ENCODE measurements at places on chromosomes 11 and 22.
A peak's percentile ranks its signal among the peaks of the same experiment; 100 is the strongest.

- DNase-seq = no peak
These were observed 6.4 kb upstream of the MRPL48 start for GRCh38 chr11:73781303-73781702.

DNA sequence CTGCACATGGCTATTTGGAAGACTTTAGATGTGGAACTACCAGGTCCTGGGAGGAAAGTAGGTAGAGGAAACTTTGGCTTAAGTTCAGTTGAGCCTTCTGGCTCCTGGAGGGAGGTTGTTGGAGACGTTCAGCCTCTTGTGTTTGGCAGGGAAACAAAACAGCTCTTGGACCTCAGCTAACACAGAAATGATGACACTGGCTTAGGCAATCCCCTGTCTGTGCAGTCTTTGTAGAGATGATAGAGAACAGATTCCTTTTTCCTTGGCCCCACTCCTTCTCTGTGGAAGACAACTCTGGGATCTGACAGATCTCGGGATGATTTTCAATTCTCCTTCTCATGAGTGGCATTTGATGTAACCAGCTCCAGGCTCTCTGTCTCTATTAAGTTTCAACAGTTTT, 428.5 kb downstream of the TMEM135 start:
- no peak for DNase-seq

- no peak for DNase-seq
These were observed 585 bp downstream of the THYN1 start for GRCh38 chr11:134252346-134253187.

DNA sequence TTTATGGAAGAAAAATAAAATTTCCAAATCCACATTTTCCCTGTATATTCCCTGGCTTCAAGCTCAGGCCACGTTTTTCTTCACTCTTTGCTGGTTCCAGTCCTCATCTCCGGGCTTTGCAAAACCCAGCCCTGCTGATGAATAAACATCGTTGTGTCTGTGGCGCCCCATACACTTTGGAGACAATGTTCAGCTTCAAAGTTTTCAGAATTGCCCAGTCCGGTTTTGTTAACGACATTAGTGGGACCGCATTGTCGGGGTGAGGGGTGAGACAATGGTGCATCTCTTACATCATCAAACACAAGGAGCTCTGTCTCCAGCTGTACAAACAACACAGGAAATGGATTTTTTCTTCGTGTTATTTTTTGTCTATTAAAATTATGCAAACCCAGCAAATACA, 53.4 kb upstream of the HTATIP2 start:
- DNase-seq = peak; percentile 62

DNA sequence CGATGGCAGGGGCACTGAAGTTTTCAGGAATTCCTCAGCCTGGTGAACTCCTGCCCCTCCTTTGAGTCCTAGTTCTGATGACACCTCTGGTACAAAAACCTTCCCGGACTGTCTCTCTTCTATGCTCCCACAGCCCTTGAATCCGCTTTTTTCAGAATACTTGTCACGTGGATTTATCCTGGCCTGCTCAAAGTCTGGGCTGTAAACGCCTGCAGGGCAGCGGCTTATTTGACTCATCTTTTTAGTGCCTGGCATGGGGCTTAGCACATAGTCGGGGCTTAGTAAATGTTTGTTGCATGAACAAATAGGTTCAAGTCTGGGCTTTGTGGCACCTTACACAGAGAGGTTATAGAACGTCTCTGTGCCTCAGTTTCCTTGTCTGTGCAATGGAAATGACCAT, 13.4 kb upstream of the KCNJ11 start:
- no peak for DNase-seq

DNA sequence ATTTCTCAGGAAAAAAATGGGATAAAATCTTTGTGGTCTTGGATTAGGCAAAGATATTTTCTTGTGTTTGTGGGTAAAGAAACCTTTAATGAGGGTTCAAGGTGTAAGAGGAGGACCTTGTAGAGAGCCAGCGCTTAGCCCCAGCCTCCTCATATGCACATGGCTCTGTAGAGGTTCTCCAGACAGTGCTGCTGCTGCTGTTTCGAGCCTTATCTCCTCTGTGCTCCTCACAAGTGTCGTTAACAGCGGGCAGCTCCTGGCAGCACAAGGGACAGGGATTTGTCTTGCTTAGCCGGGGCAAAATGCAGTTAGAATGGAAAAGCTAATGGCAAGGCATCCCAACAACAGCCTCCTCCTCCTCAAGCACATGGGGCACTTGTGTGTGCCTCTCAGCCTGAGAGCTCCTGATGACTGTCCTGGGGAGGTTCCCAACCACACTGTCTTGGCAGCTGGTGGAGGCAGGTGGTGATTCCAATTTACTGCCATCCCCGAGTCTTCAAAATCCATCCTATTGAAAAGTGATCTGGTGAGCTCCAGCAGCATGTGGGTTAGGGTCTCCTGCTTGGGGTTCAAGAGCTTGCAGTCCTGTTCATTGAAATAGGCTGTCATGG, 7.6 kb upstream of the MSANTD2 start:
- no peak for DNase-seq

- DNase-seq = no peak
These were observed 191.7 kb downstream of the TBC1D22A start for GRCh38 chr22:46953968-46954765.

- no peak for DNase-seq
These were observed at the start of gene CABP2 for GRCh38 chr11:67522844-67523555. Gene CABP2 (minus strand): TSS chr11:67523446. CDS start chr11:67523326, 120 bp downstream.

DNA sequence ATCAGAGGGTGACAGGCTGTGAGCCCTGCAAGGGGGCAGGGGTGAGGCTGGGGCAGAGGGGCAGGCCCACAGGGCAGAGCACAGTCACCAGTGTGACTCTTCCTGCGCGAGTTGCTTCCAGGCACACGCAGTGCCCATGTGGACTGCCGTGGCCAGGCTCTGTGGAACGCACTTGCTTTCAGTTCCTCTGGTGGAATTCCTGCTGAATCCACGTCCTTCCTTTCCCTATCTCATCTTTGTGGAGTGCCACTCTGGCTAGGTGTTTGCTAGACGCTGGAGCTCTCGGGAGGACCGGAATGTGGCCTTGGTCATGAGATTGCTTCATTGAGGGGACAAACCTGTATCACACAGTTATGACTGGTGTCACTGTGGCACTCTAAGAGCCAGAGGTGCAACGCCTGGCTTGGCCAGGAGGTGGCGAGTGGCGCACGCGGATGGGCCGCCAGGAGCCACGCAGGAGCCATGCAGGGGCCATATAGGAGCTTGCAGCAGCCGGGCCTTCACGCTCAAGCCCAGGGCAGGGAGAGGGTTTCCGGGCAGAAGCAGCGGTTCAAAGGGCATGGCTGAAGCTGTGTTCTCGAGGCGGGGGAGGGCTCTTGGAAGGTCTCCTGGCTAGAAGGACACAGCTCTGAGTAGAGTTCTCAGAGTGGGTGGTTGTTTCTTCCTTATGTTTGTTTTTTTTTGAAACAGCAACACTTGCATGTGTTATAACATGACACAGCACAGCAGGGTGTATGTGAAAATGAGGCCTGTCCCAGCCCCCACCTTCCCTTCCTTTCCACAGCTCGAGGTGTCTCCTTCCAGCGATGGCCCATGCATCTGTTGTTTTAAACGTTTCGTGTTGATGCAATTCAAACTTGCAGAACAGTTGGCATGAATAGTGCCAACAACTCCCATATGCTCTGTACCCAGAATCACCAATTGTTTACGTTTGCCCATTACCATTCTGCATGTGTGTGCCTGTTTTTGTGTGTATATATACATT, 36.2 kb downstream of the TBC1D22A start:
- peak; percentile 82 for DNase-seq

- no peak for DNase-seq
These were observed 57.0 kb upstream of the PAK1 start for GRCh38 chr11:77530879-77531278.

GRCh38 chr11:8267831-8268529, 4.3 kb upstream of the LMO1 start:
- DNase-seq = no peak

DNA sequence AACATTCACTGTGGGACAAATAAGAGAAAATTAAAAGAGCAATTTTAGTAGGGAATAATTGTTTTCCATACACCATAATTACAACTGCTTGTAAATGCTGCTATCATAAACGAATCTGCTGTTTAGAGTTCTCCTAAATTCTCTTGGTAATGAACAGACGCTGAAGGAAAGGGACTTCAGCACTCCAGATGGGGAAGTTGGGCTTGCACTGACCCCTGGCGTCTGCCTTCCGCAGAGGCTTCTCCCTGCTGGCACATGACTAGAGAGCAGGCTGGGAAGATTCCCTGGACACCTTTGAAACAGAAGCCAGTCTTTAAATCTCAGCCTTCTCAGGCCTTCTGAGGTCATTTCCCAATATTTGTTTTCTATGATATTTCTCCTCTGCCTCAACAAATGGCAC, 84.1 kb downstream of the NXPE2 start:
- peak; percentile 61 for DNase-seq

DNA sequence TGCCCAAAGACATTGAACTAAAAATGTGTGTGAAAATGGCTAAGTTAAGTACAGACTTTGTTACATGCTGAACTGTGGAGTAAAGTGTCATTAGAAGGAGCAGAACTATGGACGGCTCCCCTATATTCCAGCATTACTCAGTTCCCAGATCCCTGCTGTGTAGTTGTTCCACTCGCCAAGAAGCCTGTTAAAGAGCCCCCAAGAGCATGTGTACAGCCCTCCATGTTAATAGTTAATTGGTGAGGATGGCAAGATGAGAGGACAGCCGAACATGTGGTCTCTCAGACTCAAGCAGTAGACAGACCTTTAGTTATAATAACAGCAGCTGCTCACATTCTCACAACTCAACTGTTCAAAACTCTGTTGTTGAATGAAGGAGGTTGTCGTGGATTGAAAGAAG, 127.4 kb downstream of the ELP4 start:
- no peak for DNase-seq

DNA sequence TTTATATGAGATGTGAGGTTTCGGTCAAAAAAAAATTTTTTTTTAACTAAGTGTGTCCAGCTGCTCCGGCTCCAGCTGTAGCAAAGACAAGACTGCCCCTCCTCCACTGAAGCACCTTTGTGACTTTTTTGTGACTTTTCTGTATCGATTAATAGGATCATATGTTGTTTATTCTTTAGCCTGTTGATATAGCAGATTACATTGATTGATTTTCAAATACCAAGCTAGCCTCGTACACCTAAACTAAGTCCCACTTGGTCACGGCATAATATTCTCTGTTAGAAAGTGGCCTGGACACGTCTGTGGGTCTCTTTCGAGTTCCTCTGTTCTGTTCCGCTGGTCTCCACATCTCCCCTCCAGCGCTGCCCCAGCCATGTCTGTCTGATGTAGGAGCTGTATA, 126.8 kb downstream of the IGLL1 start:
- DNase-seq = no peak

DNA sequence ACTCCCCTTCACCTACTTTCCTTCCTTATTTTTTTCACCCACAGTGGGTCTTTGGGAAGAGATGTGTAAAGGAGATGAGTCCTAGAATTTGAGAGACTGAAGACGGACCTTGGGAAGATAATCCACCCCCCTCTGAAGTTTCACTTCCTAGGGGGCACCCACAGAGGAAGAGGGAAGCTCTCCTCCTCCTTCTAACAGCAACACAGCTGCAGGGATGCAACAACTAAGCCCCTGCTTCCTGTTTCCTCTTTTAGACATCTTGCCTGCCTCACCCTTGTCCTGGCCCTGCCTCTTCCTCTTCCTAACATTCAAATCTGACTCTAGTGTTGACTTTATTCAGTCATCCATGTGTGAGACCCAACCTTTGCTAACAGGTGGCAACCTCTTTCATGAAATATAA, 424.6 kb downstream of the BUD13 start:
- DNase-seq = no peak

- peak; percentile 91 for DNase-seq
These were observed 1.6 kb downstream of the SPTBN2 start for GRCh38 chr11:66727282-66728037.
